HS-5 (cell line): ENCODE measurements at places on chromosomes 11 and 22.

- no peak for DNase-seq
These were observed 29.2 kb downstream of the ST14 start for GRCh38 chr11:130188585-130189347.

GRCh38 chr11:89381094-89381493 is 110.1 kb downstream of the NOX4 start:
- DNase-seq = peak; percentile 88

- DNase-seq = no peak
These were observed 14.5 kb upstream of the BBOX1 start for GRCh38 chr11:27025957-27026733.

DNA sequence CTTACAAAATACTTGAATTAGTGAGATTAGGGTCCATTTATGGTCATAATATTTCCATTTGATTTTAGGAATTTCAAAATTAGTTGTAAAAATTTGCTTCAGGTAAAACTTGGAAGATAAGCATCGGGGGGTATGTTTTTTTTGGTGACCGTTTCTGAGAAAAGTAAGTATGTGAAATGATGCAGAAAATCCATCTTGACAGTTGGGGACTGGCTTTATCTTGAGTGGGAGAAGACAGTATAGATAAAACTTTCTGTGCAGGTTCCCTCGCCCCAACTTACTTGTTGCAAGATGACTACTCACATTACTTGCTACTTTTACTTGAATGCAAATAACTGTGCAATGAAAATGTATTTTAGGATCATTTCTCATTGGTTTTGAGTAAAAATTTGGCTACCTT is 49.5 kb downstream of the DNAJC24 start:
- DNase-seq = no peak

- DNase-seq = no peak
These were observed 18.9 kb downstream of the TEAD1 start for GRCh38 chr11:12693094-12693478.

DNA sequence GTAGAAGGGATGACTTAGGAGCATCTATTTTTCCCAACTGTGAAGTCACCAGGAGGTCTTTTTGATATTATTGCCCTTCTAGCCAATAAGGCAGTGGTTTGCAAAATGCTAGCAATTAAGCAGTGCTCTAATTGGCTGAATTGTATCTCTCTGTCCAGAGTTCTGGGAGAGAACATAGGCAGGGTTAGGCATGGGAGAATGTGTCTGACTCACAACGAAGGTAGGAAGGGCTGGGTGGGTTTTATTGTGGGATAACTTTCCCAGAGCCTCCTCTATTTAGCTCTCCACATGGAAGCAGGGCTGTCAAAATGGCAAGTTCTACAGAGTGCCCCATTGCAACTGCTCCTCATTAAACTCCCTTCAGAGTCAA is 415.9 kb upstream of the CADM1 start:
- DNase-seq = no peak

DNA sequence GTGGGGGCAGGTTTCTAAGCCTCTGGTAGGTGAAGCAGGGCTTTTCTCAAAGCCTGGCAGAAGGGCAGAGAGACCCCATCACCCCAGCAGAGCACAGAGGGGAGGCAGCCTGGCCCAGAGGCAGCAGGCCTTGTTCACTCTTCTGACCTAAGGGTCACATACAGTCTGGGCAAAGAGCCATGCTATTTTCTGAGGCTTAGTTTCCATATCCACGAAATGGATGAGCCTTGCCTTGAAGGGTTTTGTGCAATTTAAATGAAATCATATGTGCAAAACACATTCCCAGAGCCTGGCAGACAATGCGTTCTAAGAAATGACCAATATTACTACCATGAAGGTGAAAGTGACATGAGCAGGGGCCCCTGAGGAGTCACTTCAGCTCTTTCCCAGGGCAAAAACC is 44.5 kb downstream of the HIRA start:
- DNase-seq = no peak

- no peak for DNase-seq
These were observed 22.5 kb upstream of the WNT7B start for GRCh38 chr22:45999379-45999971.

GRCh38 chr11:57641011-57641807 is 8.5 kb downstream of the YPEL4 start:
- no peak for DNase-seq

DNA sequence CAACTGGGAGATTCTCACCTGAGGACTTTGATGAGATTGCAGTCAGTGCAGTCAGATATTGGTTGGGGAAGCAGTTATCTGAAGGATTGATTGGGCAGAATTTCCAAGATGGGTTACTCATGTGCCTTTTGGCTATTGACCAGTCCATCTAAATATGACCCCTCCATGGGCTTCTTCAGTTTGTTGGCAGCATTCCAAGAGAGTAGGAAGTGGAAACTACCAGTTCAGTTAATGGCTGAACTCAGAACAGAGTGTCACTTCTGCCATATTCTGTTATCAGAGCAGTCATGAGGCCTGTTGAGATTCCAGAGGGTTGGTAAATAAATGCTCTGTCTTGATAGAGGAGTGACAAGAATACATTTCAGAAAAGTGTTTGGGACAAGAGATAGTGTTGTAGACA is 71.0 kb downstream of the CYP2R1 start:
- DNase-seq = no peak

DNA sequence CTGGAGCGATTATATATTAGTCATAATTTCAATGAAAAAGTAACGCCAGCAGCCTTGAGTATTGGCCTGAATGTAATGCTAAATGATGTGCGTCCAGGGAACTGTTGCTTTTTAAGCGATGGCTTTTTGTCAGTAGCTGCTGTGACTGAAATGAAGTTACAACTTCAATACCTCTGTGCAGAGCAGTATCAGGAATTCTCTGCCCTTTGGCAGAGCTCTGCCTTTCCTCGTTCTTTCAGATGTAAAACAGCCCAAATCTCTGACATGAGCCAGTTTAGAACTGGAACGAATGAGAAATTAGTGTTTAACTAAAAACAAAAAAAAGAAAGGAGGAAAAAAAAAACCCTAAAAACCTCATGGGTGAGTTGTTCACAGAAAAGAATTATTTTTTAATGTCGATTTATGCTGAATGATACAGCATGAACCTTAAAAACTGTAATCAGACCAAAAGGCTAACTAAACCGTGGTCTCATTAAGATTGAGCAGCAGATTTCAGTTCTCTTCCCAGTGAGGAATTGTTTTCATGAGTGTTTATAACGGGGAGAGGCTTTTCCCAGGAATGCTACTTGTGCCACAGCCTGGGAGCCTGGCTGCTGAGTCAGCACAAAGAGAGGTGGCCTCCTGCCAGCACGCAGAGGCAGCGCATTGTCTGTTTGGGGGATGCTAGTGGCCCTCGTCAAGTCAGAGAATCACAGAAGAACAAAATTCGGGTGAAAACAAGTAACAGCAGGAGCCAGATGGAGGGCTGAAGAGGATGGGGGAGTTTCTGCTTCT is 146.2 kb upstream of the RASSF10 start:
- DNase-seq = no peak

DNA sequence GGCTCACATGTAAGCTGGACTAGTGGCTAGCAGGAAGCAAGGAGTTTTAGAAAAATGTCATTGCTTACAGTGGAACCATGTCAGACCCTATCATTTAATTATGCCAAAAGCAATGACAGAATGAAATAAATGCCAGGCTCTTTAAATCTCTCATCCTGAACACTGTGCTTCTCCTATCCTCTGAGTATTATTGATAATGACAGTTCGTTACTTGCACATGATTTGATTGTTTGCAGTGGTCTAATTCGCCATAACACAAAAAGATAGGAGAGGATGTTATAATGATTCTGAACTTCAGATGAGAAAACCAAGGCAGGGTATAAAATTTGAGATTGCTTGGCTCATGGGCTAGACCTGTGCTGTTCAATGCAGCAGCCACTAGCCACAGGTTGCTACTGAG is 68.2 kb downstream of the FLI1 start:
- no peak for DNase-seq
